ENCODE measurements at places on chromosomes 16 and 17.

DNA sequence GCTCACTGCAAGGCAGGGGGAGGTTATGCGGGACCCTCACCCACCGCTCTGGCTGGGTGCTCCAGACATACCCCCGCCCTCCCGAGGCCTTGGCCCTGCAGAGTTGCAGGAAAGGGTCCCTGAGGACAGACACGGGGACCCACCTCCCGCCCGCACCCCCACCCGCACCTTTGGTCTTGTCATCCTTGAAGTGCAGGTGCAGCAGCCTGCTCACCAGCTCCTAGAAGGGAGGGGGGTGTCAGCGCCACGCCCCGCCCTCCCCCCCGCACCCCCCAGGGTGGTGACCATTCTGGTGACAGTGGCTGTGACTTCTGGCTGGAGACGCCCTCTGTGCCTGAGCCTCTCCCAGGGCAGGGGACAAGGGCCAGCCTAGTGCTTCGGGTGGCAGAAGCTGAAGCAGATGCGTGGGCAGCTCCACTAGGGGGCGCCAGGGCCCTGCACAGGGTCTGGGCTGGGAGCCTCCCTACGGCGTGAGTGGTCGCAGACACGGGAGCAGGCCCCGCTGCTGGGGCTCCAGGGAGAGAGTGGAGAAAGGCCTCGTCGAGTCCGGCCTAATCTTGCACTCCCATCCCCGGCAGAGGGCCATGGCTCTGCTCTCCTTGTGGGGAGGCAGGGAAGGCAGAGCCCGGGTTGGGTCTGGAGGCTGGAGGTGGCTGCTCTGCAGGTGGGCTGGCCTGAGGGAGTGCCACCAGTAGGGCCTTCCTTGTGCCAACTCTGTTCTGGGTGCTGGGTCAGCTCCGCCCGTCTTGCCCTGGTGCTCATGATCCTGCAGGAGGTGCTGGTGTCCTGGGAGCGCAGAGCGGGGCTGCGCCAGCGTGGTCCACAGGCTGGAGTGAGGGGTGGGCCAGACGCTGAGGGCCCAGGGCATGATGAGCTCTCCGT, 2.7 kb downstream of the CENPX start:
- no peak for DNase-seq

- DNase-seq, result no peak
These were observed 1247.6 kb downstream of the CDH8 start for GRCh38 chr16:60788631-60789030.

DNA sequence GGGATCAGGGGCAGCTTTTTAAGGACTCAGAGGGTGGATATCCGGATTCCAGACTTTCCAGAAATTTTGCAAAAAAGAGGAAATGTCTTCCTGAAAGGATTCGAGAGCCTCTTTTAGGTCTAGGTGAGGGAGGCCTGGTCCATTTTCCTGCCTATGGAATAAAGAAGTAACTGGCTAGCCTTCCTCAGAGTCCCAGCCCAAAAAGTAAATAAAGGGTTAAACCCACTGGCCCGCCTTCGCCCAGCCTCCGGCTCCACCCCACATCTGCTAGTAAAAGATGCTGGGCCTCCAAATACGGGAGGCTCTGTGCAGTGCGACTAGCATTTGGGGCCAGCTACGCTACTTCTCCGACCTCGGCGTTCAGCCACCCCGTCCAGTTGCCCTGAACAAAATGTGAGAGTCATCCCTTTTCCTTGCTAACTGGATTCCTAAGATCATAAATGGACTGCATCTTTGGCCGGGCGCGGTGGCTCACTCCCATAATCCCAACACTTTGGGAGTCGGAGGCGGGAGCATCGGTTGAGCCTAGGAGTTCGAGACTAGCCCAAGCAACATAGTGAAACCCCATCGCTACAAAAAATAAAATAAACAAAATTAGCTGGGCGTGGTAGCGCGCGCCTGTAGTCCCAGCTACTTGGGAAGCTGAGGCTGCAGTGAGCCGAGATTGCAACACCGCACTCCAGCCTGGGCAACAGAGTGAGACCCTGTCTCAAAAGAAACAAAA, 824 bp upstream of the MPP2 start:
- DNase-seq, result peak; percentile 64

DNA sequence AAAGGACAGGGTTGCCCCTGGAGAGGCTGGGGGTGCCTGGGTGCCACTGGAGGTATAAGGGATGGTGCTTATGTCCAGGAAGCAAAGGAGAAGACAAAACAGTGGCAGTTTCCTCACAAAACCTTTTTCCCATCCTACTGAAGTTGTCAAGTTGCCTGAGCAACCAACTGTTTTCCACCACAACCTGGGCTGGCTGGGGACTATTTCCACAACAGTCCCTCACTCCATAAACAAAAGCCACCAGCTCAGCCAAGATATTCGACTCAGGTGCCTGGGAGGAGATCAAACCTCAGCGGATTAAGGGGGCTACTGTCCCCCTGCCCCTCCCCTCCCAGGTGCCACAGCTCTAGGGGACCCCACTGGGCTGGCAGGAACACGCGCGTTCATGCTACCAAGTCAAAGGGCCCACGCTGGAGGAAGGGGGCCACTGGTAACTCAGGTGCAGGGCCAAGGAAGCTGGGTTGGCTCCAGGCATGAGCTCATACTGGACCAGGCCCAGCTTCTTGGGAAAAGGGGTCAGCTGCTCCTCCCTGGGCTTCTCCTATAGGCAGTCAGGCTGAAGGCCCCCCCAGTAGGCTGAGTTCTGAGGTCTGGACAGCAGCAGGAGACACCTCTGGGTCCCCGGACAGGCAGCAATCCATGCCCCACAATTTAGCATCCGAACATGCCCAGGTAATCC, 45.7 kb upstream of the MRPS23 start:
- DNase-seq, result no peak

DNA sequence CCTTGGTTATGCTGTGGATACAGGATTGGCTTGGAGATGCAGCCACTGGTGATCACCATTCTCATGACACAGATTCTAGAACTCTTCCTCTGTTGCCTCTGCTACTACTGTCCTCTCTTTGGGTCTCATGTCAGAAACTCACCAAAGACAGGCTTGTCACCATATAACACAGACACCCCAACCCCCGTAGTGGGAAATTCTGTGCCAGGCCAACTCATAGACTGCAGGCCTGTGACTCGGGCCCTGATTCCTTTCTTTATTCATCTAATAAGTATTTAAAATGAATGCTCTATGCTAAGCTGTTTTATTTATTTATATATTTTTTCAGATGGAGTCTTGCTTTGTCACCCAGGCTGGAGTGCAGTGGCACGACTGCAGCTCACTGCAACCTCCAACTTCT, 9.5 kb downstream of the CYB5D2 start:
- no peak for DNase-seq

GRCh38 chr16:49498666-49499413, 125.2 kb downstream of the C16orf78 start:
- DNase-seq, result no peak

DNA sequence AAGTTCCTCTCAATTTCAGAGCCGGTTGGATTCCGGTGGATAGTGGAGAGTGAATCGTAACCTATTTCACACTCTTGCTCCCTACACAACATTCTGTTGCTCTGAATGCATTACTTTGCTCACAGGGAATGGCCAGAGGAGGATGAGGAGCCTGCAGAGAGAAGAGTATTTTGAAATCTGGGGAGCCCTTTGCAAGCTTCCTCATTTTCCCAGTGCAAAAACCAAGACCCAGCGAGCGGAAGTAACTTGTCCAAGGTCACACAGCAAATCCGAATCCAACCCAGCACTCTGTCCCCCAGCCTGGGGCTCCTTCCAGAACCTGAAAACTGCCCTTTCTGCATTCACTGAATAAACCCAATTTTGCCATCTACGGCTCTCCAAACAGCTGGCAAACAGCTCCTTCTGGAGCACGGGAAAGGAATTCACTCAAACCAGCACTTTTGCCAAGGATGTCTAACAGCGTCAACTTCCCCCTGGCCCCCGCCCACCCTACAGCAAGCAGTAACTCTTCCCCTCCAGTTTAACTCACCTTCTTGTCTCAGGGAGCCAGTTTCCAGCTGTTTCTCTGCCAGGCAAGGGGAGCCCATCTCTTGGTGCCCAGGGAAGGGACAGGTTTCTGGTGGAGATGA, 557 bp downstream of the KCNG4 start:
- no peak for DNase-seq

GRCh38 chr16:77290451-77291115, 91.4 kb downstream of the SYCE1L start:
- no peak for DNase-seq

GRCh38 chr16:81551151-81551808, 106.7 kb downstream of the CMIP start:
- no peak for DNase-seq

GRCh38 chr16:87824016-87824990, 45.0 kb downstream of the SLC7A5 start:
- no peak for DNase-seq

GRCh38 chr16:4338712-4339299, 12.3 kb downstream of the PAM16 start:
- no peak for DNase-seq

DNA sequence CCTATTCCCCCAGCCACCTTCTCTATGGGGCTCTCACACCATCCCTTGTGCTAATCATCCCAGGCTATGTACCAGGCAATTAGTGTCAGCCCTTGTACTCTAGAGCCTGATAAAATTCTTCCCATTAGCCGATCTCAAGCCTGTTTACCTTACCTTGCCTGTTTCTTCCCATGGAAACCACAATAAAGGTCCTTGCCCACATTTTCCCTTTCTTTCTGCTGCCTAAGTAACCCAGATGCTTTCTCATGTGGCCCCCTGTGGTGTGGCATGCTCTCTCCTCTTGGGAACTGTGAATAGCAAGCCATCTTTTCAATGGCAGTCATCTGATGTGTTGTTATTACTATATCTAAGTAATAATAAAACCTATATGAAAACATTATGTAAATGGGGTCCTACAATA, 265.8 kb upstream of the ELAC2 start:
- DNase-seq, result no peak

DNA sequence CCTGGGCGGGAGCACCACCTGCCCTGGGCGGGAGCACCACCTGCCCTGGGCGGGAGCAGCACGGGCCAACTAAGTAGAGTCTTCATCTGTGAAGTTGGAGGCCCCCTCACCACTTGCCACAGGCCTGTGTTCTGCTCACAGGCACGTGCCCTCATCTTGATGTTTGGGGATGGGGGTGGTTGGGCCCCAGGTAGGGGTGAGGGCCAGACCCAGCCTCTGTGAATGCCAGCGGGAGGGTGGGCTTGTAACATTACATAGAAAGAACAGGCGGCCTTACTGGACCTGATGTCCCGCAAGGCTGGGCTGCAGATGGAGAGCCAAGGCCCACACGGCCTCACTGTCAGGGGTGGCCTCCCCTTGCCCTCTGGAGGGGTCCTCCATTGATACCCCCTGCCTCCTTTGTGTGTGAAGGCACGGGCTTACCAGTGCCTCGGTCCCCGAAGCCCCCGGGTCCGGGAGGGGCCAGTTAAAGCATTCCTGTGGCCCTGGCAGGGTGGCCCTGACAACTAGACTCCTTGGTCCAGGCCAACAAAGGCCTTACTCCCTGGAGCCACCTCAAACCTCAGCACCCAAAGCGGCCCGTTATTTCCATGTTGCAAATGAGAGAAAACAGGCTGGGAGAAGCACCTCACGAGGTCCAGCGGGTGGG, 1.1 kb upstream of the SLC16A3 start:
- DNase-seq, result no peak

DNA sequence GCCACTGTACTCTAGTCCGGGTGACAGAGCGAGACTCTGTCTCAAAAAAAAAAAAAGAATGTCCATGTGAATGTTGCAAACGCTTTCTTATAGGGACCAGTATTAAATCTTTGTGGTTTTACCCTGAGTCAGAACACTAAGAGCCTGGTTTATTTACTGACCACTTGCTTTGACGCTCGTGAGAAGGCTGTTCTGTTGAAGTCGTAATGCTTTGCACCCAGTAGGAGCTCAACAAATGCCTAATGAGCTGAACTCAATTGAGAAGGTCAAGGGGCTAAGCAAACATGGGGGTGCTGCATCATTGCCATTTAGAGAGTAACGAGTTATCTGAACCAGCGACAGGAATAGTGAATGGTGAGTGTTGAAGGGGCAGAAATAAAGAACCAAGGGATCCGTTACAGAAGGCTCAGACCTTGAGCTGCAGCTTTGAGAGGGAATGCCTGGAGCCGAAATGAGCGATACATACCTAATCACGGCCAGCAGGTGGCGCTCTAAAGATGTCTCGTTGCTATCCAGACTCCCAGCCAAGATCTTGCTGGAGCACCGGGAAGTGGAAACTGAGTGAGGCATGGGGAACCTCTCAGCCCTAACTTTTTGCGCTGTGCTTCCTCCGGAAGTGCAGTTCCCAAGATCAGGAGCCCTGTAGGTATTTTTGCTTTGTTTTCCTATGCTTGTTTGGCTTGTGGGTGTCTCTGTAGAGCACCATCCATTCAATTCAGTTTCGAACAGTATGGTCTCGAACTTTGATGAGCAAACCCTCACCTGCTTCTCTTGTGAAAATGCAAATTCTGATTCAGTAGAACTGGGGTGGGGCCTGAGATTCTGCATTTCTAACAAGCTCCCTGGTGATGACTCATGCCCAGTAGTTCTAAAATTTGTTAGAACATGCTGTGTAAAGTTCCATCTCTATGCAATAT, 12.6 kb upstream of the RNF222 start:
- DNase-seq, result peak; percentile 90

DNA sequence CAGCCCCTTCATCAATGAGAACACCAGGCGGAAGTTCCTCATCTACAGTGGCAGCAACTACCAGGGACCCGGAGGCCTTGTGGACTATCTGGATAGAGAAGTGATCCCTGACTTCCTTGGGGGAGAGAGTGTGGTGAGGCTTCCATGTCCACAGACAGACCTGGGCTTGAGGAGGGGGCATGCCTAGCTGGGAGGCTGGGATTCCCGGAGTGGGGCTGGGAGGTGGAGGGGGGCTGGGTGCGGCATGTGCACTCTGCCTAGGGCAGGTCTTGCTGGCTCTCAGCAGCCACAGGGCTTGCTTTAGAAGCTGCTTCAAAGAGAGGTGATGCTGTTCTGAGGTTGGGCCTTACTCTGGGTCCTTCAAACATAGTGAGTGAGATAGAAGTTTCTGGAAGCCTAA, 27.8 kb downstream of the NAGPA start:
- DNase-seq, result no peak

DNA sequence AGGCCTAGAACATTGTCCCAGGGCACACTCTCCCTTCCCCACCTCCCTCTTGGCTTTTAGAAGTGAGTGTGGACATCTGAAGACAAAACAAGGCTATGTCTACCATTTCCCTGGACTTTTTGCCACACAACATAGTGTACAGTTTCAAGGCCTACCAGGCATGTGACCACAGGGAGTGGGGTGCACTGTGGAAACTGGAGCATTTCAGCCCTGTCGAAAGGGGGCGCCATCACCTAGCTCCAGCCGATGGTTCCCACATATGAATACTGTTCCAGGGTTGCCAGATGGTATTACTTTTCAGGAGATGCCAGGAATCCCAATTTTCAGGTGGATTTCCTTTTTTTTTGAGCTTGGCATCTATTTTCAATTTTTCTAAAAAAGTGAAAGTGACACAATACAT, 140.7 kb downstream of the KATNIP start:
- DNase-seq, result peak; percentile 14
